ENCODE measurements at places on chromosomes 1 and 21.

GRCh38 chr1:9275567-9276034 lies 17.1 kb upstream of the SPSB1 start:
- DNase-seq, result peak; percentile 93

- DNase-seq, result peak; percentile 84
Measured at GRCh38 chr1:184945678-184946412, 28.5 kb downstream of the NIBAN1 start.

GRCh38 chr1:228279011-228279721 lies 71.3 kb downstream of the OBSCN start:
- no peak for DNase-seq

GRCh38 chr1:10693497-10694273 lies 102.8 kb downstream of the CASZ1 start:
- DNase-seq, result no peak

Measured in fibroblast of mammary gland (primary cell).